GOT3 (cell line): ENCODE measurements at places on chromosomes 1 and 21.

DNA sequence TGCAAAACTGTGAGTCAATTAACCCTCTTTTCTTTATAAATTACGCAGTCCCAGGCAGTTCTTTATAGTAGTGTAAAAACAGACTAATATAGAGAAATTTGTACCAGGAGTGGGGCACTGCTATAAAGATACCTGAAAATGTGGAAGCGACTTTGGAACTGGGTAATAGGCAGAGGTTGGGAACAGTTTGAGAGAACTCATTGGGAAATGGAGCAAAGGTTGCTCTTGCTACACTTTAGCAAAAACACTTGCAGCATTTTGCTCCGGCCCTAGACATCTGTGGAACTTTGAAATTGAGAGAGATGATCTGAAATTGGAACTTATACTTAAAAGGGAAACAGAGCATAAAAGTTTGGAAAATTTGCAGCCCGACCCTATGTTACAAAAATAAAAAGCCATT is 810.9 kb downstream of the LTN1 start:
- no peak for DNase-seq

- no peak for DNase-seq
Measured at GRCh38 chr1:233614173-233614742, 352 bp downstream of the KCNK1 start.

GRCh38 chr1:66436378-66437135 is 97.4 kb upstream of the SGIP1 start:
- peak; percentile 17 for DNase-seq

- no peak for DNase-seq
Measured at GRCh38 chr1:5770981-5771765, 221.1 kb downstream of the NPHP4 start.

GRCh38 chr1:228958741-228959140 is 223.5 kb downstream of the RHOU start:
- DNase-seq = no peak

DNA sequence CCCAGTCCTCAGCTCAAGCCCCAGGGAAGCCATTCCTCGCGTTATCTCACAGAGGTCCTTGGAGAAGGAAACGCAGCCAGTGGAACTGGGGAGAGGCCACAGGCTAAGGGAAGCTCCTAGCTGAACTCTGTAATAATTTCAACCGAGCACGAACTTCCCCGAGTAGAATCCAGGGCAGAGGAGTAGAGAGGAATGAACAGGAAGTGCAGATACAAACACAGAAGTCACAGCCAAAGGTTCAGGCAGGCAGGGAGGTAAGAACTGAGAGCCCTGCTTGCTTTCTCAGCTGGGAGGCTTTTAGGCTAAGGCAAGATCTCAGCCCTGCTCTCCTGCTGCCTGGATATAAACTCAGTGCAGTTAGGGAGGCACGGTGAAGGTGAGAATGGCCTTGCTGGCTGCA is 23.7 kb downstream of the WARS2 start:
- no peak for DNase-seq

DNA sequence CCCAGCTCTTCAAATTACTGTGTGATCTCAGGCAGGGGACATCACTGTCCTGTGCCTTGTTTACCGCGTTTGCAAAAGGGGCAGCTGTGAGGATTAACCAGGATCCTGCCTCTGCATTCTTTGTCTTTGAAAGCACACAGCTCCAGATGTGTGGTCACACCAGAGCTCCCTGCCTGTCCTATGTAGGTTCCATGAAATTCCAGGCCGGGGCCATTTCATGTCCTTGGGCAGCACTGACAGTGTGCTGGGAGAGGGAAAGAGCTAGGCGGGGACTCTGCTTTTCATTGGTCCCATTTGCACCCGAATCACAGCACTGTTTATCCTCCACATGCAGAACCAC is 42.2 kb upstream of the SELENON start:
- no peak for DNase-seq

DNA sequence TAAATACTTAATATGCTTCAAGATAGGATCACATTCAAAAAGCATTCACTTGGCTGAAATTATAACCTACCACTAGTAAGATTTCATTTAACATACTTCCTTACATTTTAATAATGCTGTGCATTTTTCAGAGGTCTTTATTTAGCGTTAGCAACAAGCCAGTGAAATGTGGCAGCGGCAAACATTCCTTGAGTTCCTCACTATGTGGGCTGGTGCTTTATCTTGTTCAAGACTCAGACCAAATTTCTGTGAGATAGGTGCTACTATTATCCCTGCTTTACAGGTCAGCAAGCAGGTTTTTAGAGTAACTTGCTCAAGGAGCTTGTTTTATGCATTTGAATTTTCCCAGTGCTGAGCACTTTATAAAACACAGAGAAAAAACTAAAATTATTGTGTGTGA is 132.7 kb downstream of the PLPPR4 start:
- no peak for DNase-seq

DNA sequence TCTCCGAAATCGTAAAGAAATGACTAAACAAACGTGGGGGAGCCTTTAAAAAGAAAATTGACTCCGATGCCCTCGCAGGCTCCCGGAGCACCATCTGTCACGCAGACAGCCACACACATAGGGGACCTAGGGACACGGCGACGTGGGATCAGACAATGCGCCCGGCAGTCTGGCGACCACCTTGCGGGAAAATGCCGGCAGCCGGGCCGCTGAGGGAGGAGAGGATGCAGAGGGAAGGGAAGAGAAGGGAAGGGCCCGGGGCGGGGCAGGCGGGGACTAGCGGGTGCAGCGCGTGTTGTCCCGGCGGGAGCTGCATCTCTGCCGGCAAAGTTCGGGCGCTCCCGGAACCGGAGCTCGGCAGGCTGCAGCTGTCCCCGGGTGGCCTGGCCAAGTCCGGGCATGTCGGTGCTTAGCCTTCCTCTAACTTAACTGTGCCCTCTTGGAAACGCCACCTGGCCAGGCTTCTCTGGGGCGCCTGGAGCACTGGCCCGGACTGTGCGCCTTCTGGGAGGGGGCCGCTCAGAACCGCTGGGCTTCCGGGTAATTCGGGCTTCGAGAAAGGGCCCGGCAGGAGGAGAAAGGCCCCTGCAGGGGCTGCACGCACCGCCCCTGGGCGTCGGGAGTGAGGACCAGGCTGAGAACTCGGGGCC is 1.8 kb downstream of the NHLH2 start:
- no peak for DNase-seq

- no peak for DNase-seq
Measured at GRCh38 chr1:9770298-9770697, 53.5 kb downstream of the CLSTN1 start.

DNA sequence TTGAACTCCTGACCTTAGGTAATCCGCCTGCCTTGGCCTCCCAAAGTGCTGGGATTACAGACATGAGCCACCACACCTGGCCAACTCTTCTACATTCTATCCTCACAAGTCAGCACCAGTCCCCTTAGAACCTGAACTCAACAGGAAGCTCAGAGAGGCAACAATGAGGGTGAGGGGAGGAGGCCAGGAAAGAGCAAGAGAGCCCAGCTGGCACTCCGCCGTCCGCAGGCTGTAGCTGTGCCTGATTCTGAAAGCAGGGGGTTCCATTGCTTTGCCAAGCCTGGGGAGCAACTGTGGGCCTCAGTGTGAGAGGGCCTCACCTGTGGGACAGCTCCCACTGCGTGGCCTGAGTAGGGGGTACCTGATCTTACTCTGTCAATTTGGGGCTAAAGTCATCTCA is 18.7 kb downstream of the STK40 start:
- no peak for DNase-seq

DNA sequence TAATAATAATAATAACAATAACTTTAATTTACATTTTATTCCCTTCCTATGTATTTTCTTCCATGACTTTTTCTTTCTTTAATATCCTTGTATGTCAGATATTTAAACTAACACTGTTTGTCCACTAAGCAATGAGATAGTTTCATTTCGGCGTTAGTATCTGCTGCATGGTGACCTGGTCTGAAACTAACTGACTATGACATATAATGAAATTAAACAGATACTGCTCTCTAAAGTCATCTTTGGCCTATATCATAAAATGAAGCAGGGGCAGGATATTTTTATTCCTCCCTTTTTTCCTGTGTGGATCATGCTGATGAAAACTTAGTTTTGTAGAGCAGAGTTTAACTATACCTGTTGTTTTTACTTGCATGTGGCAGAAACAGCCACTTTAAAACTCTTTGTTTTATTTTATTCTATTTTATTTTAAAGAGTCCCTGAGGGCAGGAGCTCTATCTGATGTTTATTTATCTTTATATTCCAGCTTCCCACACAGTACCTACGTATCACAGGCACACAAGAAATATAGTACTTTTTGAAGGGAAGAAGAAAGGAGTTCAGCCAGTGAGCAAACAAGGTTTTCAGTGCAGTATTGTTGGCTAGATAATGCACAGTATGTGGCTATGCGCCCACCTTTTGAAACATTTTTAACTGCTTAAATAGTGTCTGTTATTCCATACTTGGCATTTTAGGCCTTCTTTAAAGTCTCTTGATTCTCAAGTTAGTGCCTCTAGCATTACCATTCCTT is 165.6 kb downstream of the PHTF1 start:
- no peak for DNase-seq

DNA sequence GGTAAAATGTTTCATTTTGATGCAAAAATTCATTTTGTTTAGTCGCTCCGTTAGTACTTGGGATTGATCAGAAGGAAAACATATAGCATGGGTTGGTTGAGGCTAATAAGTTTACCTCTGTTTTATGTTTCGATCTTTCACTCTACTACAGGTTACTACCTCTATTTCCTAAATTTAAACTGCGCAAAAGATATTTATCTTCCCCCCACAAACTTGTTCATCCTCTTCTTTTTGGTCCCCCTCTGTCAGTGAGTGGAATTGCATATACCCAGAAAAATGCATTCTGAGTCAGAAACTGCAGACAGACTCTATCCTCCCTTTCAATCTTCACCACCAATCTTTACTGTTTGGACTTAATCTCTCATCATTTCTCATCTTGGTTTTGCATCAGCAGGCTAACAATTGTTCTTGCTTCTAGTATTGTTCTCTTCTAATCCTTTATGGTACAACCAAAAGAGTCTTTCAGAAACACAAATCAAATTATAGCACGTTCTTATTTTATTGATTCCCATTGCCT is 316.0 kb upstream of the ADGRL4 start:
- no peak for DNase-seq

DNA sequence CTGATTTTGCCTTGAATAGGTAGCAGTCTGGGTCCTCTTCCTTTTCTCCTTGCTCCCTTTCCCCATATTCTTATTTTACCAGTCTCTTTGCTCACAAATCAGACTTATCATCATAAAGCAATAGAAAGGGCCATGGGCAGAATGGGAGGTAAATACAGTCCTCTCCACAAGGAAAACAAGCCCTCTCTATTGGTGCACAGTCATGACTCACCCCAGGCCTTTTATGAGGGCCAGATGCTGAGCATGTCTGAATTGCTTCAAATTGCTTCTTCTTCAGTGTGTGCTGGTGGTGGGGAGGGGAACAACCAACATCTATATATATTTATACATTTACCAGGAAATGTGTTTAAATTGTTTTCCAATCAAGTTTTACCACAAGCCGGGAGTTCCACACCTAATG is 75.2 kb downstream of the GFI1 start:
- no peak for DNase-seq

GRCh38 chr1:157095551-157095950 is 4.1 kb downstream of the ETV3L start:
- DNase-seq = no peak

DNA sequence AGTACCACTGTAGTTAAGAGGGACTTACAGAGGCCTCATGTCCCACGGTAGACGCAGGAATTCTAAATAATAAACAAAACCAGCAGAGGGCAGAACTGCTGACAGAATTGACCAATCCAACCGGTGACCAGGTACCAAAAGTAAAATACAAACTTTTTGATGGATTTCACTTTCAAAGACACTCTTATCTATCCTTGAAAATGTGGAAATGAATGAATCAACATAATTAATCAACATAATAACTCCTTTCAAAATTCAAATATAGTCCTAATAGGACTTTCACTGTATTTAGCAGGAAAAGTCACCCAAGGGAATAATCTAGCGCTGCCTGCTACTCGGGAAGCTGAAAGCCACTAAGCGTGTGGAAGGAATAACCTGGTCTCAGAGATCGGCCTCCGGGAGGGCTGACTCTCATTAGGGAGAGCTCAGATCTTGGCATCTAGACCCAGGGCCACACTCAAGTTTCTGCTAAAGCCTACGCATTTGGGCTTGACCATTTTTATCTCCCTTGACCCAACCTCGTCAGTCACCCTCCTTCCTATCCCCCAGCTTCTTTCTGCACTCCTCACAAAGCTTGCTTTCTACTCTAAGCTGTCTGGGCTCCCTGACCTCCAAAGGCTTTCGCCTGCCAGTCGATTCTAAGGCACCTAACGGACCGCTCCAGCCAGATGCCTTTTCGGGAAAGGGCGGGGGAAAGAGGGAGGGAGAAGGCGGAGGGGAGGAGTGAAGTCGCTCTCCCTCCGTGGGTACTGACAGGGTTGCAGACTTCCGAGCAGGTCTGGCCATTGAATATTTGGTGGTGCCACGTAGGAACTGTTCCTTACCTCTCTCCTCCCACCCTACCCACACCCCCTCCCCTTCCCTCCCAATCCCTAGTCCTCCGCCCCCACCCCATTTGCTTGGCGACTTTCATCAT is 1.6 kb downstream of the COL11A1 start:
- DNase-seq = no peak

DNA sequence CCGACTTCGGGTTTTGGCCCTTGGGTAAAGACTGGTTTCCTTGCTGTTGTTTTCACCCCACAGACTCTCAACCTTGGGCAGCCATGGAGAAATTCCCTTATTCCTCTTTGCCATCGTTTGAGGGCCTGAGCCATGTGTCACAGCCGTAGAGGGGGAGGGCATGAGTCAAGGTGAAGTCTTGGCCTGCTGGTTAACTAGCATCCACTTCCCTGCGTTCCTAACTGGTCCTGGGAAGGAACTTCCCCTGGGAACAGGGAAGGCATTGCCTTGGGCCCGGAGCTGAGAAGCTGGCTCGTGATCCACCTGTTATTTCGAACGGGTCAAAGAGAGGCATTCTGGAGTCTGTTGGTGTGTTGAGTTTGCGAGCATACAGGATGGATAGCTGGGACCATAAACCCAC is 464.9 kb downstream of the CAMTA1 start:
- DNase-seq = no peak

DNA sequence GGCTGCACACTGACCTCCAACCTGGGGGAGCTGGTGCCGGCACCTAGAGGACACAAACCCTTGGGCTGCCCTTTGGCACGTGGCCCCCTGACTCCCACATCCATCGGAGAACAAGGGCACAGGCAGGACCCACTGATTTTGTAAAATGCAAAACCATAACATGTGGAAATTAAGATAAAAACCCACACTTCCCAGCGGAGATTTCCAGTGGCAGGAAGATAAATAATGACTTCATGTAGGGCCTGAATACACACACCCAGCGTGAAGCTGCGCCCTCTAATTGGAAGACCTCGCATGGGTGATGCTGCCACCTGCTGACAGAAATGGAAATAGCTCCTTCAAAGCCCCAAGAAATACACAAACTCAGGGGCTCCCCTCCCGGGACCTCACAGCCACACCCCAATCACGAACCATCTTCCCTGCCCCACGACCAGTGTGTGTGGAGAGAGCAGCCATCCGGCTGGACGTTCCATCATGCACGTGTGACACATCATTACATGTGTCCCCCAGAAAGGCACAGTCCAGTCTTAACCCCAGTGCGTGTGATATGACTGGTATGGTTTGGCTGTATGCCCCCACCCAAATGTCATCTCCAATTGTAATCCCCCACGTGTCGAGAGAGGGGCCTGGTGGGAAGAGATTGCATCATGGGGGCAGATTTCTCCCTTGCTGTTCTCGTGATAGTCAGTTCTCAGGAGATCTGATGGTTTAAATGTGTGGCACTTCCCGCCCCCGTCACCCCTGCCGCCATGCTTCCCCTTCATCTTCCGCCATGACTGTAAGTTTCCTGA is 5.7 kb upstream of the TPRG1L start:
- no peak for DNase-seq

- no peak for DNase-seq
Measured at GRCh38 chr1:9238134-9238533, 3.6 kb downstream of the H6PD start.
